ENCODE measurements at places on chromosomes 12 and 14. TPM values are rescaled to one million over a fixed set of nuclear protein-coding genes. Genes with fewer than 3 reads are reported as not detected.

PRR4 gene
- total RNA-seq, result 1.6 TPM

GPD1 gene
- total RNA-seq, result 0.26 TPM

GTF2H3 gene
- total RNA-seq, result 40.0 TPM

TMTC2 gene
- 1.9 TPM for total RNA-seq

GDF3 gene
- not detected for total RNA-seq

SLC25A3 gene
- 732 TPM for total RNA-seq

SLC2A13 gene
- total RNA-seq, result 0.29 TPM

LRFN5 gene
- 0.05 TPM for total RNA-seq

NUAK1 gene
- total RNA-seq, result 0.08 TPM

GRCh38 chr12:58491306-58491705 is 429.0 kb downstream of the LRIG3 start:
- no peak for DNase-seq

DNA sequence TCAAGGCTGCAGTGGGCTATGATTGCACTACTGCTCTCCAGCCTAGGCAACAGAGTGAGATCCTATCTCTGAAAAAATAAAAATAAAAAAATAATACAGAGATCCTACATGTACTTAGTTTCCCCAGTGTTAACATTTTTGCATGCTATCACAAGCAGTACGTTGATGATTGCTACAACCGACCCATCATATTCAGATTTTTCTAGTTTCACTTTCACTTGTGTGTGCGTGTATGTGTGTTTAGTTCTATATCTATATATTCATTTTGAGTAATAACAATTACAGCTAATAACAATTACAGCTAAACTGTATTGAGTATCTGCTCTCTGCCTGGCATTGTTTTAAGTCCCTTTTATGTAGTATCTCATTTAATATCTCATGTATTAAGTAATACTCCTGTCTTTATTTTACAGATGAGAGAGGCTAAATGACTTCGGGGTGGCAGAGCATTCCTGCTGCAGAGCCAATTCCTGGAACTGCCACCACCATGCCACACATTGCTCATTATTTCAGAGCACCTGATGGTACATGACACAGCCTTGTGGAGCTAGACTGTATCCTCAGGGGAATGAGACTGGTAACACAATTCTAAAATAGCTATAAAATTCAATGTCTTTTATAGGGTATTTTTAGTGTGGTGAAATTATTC is 153.1 kb downstream of the BCAT1 start:
- no peak for DNase-seq

DNA sequence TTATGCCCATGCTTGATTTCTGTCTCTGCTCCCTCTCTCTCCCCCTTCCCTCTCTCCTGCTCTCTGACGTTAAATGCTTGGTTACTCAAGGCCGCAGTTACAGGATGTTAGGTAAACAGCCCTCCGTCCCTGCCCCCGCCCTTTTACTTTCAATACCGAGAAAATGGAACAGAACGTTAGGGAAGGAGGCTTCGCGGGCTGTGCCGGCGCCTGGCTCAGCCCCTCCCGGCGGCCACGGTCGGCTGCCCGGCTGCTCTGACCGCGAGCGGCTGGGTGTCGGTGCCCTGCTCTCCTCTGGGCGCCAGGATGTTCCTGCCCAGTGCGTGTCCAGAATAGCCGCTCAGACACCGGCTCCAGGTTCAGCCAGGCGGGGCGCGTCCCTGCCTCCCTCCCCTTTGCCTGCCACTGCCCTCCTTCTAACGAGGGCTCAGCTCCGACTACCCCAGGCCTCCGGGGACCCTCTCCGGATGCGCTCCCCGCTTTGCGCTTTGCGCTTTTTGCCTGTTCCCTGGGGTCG is 166.1 kb downstream of the ADCK1 start:
- peak; percentile 8 for DNase-seq

DNA sequence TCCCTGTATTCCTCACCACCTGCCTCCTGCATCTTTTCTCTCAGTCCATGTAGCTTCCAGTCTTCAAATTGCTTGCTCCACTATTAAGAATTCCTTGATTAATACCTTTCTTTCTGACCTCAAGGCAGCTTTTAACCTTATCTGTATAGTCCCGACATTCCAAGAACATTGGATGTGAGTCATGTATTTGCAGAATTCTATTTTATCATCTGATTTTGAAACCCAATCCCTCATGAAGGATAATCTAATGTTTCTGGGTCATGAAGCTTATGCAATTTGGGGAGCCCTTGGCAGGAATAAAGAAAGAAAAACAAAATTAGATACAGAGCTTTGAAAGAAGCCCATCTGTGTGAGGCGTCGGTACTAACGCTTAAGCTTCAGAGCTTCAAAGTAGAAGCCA is 63.4 kb upstream of the CCND2 start:
- no peak for DNase-seq

DNA sequence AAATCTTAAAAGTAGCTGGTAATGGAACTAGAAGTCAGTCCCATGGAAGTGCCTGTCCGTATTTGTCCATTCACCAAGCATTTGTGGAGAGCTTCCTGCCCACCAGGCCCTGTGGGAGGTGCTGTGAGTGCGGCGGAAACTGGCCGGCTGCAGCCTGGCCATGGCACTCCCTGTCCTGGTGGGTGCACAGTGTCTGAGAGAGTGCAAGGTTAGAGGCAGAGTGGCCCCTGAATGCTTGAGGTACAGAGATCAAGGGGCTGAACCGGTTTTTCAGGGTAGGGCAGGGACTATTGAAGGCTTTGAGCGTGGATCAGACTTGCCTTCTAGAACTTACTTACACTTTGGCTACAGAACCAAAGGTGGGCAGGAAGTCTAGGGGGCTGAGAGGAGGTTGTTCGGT is 92.9 kb downstream of the ESR2 start:
- DNase-seq, result no peak

- no peak for DNase-seq
These were observed 870.6 kb downstream of the NRXN3 start for GRCh38 chr14:79040790-79041189.

DNA sequence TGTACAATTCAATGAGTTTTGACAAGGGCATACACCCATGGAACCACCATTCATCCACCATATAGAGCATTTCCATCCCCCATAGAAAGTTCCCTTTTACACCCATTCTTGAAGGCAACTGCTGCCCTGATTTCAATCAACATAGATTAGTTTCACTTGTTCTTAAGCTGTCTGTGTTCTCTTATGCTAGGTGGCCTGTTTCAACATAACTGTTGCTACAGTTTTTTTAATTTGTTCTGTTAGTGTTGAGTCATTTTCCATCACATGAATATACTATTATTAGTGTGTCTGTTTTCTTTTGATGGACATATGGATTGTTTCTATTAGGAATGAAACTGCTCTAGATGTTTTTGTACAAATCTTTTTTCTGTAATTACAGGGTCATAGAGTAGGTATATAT is 123.4 kb downstream of the PTPRQ start:
- no peak for DNase-seq

DNA sequence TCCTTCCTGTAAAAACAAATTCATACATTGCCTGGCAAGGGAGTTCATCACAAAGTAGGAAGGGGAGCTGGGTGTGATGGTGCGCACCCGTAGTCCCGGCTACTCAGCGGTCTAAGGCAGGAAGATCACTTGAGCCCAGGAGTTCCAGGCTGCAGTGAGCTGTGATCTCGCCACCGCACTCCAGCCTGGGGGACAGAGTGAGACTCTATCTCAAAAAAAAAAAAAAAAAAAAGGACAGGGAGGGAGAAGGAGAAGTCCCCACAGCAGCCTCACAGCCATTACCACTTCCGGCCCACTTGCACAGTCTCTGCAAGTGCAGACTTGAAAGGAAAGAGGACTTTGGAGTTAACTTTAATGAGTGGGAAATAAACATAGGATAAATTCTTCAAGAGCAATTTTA is 121.0 kb downstream of the FBXL14 start:
- no peak for DNase-seq

DNA sequence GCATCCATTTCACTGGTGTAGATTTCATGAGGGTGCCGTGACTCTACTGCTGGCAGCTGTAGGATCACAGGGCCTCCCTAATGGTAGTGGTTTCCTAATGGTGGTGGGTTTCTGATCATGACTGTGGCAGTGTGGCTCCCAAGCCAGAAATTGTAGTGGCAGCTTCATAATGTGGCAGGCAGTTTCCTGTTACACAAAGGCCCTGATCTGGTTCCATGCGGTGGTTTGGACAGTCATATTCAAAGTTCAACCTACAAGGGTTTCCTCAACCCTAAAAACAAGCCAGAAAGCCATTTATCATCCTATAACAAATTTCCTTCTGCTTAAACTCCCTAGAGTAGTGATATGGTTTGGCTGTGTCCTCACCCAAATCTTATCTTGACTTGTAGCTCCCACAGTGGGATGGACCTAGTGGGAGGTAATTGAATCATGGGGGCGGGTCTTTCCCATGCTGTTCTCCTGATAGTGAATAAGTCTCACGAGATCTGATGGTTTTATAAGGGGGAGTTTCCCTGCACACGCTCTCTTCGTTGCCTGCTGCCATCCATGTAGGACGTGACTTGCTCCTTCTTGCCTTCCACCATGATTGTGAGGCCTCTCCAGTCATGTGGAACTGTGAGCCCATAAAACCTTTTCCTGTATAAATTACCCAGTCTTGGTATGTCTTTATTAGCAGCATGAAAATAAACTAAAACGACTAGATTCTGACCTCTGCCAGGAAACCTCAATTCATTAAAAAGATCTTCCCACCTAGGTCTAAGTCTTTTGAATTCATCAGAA is 257.1 kb downstream of the EFCAB11 start:
- no peak for DNase-seq

DNA sequence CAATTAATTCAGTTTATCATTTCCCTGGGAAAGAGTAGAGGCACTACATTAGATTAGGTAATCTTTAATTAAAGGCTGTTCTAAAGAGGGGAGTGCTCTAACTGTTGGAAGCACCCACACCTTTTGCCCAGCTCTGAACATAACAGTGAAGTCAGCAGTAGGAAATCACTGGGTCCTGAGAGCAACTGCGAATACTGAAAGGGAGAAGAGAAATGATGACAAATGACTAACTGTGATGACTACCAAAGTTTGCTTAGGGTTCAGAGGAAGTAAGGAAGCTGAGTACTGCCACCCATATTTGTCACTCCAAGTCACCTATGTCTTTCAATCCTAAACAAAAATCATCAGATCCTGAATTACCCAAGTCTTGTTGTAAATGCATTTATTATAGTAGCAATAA is 140.6 kb downstream of the EPS8 start:
- DNase-seq, result no peak

DNA sequence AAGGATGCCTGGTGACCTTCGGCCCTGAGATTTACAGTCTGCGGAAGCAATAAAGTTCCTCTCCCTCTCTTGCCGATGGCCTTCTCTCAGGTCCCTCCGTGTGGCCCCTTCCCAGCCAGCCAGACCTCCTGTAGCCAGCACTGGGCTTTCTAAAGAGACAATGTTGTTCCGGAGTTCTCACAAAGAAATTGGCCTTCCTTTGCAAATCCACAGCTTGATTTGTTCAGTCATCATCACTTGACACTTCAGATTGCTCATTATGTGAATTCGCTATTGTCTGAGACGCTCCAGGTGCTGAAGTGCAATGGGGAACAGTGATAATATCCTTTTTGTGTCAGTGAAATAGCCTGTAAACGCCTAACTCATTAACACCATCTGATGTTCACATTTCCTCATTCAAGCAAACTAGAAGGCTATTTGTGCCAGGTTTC is 43.7 kb upstream of the GPHB5 start:
- DNase-seq, result no peak

DNA sequence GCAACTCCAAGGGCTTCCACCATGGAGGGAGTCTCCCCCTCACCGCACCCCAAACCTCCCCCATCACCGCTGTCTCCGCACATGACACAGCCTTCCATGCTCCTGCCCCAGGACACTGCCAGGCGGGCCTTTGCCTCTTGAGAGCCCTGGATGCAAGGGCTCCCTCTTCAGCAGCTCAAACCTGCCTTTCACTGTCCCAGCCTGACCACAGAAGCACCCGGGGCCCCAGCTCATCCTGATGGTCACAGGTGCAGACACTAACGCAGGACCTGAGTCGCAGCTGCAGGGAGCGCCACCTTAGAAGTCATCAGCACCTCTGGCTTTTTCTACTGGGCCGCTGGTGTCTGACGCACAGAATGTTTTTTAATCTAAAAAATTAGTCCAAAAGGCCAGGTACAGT is 54.0 kb downstream of the SYNE3 start:
- no peak for DNase-seq

- DNase-seq, result no peak
These were observed 106.7 kb downstream of the CRADD start for GRCh38 chr12:93783832-93784231.

DNA sequence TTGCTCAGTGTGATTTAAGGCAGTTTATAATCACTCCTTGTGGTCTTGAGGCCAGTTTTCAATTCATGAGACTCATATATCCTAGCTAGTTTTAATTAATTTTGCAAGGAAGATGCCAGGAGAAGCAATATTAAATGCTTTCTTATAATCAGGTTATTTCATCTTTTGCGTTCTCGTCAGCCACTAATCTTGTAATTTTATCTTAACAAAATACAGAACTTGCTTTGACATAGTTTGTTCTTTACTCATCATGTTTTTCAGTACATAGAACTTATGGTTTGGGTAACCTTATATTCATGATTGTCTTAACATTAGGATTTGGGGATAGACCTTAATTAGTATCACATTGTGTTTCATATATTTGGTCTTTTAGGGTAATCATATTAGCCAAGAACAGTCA is 76.0 kb downstream of the LIN52 start:
- DNase-seq, result no peak

GRCh38 chr12:47824635-47825034 is 4.9 kb upstream of the HDAC7 start:
- no peak for DNase-seq

DNA sequence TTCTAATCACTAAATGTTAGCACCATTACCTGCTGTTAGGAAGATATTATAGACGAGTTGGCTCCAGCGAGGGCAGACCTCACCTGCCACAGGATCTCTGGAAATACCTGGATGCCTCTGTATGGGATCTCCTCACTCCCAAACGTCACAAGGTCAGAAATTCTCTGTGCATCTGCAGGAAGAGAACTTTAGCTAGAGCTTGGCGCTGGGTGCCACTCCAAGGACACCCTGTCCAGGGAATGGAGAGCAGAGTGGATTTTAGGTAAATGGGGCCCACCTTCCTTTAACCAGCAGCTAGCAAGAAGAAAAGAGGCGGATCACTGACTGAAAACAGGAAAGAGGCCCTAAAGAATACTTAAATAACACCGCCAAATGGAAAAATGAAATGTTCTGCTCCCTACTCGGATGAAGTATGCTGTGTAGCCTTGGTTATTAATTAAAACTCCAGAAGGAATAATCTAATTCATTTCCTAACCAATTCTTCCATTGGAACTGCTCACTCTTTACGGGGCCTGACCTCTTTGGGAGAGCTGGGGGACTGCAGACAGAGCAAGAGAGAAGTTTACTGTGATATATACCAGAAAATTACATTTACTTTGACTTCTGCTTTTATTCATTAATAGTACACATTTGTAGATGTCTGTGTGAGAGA is 4.2 kb upstream of the FOXG1 start:
- DNase-seq, result no peak

Measured in GM12878 (cell line).